ENCODE measurements at places on chromosomes 3 and 15.
A peak's percentile ranks its signal among the peaks of the same experiment; 100 is the strongest.

GRCh38 chr15:86040356-86041033 is 39.2 kb upstream of the AGBL1 start:
- DNase-seq = no peak

DNA sequence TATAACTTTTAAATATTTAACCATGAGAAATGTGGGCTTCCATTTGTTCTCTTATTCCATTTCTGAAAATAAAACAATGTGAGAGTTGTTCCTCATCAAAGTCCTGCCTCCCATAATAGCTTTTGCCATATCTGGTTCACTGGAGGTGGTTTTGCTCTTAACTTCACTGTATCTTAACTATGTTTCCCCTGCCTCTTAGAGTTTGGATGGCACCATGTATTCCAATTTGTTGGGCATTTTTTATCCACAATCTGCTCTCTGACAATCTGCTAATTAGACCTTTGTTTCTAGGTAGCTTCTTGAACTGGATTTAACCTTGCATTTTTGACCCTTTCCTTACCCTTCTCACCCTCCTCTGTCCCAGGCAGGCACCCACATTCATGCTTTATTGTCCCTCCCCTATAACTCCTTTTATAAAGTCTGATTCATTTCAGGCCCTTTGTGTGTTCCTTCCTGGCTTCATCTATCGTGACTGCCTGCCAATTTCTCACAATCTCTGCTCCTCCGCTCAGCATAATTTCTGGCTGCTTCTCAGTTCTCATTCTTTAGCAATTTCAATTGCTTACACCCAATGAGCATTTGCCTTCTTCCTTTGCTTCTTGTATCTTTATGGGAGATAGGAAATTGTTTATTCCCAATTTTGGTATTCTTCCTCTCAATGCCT is 144.2 kb upstream of the ARHGEF26 start:
- no peak for DNase-seq

GRCh38 chr3:150239766-150240165 is 168.3 kb upstream of the TSC22D2 start:
- DNase-seq = no peak

- DNase-seq = no peak
Measured at GRCh38 chr15:101357333-101357732, 62.3 kb upstream of the SNRPA1 start.

DNA sequence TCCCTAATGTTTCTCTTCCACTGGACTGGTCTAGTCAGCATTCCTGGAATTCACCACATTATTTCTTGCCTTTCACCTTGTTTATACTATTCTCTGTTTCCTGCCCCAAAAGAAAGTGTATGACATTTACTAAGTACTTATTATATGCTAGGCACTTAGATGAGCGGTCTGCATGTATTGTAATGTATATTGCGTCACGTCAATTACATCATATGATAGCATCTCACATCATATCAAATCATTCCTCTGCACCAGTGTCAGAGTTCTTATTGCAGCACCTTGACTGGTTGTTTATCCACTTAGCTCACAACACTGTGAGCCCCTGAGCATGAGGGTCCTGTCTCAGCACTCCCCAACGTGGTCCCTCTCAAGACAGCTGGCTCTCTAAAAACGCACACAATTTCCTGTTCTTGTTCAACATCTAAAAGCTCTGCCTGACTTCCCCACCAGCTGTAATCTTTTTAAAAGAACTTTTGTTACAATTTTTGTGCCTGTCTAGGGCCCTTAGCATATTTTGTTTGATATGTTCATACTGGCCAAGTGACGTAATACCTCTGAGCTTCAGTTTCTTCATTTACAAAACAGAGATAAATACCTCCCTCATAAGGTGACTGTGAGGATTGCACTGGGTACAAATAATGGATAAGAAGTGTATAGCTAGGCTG is 58.8 kb downstream of the ARHGAP31 start:
- DNase-seq = no peak

GRCh38 chr3:186965141-186965879 is 35.0 kb downstream of the ST6GAL1 start:
- no peak for DNase-seq

DNA sequence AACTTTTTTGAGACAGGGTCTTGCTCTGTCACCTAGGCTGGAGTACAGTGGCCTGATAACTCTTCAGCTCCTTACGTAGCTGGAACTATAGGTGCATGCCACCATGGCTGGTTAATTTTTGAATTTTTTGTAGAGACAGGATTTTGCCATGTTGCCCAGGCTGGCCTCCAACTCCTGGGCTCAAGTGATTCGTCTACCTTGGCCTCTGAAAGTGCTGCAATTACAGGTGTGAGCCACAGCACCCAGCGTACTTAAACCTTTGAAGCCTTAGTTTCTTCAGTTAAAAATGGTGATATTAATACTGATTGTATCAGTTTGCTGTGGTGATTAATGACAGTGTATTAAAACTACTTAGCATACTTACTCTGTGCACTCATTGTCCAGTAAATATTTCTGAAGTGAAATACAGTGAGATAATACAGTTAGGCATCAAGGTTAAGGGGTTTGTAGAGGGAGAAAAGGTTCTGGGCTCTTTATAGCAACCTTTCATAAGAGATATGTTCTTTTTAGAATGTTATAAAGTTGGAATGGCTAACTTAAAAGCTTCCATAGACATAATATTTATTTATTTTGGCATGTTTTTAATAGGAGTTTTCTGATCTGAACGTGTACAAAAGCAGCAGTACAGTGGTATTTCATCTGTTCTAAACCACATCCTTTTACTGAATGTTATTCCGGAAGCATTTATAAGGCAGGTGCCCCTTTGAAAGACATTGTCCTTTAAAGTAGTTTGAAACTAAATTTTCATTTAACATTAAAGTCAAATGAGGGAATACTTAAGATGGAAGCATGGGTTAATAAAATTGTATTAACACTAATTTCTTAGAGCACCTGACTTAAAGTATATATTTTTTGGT is 23.6 kb downstream of the NCK1 start:
- DNase-seq = no peak

DNA sequence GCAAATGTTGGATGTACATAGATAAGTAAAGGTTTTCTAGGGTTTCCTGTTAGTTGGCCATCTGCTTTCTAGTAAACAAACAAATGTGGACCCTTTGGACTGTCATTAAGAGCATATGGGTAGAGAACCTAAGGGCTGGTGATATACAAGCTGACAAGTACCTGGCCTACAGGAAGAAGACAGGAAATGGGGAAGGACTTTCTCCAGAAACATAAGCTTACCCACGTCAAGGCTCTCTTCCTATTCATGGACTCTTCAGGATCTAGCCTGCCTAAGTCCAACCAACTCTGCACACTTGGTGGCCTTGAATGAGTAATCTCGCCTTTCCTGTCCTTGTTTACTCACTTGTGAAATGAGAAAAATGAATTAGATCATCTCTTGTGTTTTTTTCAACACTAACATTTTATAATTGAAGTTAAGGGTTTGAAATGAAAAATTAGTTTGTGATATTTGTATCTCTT is 22.2 kb upstream of the GOLIM4 start:
- no peak for DNase-seq

DNA sequence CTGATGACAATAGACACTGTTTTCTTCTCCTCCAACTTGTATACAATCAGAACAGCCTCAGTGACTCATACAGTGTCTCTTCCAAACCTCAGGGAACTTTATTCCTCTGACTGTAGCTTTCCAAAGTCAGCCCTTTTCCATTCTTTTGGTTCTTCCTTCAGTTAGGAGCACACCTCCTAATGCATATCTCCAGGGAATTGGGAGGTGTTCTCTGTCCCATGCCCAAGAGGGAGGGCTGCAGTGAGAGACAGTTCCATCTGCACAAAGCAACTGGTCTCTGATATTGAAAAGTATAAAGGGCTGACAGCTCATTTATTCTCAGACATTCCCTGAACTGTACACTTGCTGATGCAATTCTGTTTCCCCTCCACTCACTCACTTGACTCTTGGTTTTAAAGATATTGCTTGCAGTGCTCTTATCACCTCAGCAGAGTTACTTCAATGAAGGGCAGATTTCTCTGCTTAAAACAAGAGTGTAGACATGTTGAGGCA is 337.8 kb upstream of the TBC1D5 start:
- DNase-seq = no peak

GRCh38 chr3:21392526-21392925 is 358.5 kb downstream of the ZNF385D start:
- no peak for DNase-seq

- DNase-seq = no peak
Measured at GRCh38 chr15:48630245-48630644, 15.3 kb downstream of the FBN1 start.

GRCh38 chr3:193590088-193590856 is 2.7 kb upstream of the OPA1 start:
- DNase-seq = no peak

DNA sequence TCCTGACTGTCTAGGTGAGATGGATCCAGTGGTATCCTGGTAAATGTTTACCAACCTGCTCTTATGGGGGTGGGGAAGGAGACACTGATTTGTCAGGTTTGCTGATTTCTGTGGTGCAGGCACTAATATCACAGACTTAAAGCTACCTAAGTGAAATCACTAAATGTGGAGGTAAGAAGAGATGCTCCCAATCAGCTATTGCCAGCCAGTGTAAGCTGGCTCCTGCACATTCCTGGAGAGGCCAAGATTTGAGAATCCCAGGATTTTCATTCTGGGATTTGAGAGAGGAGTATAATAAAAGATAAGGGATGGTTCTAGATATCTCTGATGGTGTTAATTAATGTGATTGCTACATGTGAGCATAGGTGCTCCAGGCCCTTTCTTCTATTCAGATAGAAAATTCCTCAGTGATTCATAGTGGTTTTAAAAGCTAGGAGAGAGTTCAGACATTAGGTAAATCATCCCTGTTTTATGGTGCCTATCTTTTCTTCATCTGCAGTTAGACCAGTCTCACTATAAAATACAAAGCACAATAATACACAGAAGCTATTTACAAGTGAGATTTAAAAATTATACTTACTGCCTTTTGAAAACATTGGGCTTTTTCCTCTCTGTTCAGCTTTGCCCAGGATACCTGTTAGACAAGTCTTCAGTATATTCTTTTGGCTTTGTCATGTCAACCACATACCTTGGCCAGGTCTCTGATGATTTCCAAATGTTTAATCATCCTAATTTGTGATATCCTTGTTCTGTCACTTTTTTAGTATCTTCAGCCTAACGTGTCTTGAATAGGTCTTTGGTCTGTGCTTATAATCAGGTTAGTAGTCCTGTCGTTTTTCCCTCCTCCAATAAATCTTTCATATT is 90.9 kb downstream of the MBNL1 start:
- DNase-seq = no peak

GRCh38 chr15:77033729-77034671 is 36.9 kb downstream of the TSPAN3 start:
- peak; percentile 1 for DNase-seq

- DNase-seq = no peak
Measured at GRCh38 chr3:148203297-148204010, 494.2 kb upstream of the AGTR1 start.

GRCh38 chr15:74345051-74345450 is 22.4 kb downstream of the CYP11A1 start:
- no peak for DNase-seq

DNA sequence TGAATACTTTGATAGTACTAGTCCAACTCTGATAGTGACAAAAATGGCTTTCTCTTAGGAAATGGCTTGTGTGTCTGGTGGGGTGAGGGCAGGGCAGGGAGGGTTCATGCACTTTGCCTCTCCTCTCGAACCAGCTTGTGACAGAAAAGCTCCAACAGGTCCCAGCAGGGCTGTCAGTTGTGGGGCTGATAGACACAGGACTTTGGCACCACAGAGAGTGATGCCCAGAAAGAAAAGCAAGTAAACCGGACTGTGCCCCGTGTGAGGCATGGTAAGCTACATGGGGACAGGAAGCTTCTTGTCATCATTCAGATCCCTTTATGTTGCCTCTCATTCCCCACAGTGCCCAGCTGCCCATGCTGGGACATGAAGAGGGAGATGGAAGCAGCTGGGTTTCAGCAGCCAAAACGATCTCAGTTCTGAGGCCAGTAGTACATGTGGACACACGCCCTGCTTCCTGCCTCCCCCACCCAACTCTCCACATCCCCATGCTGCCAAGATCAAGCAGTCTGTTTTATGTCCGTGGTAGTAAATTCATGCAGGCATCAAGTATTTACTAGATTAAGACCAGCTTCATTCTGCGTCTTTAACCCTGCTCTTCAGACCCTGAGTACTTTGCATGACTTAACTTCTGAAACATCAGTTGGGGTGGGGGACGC is 29.7 kb upstream of the LIPC start:
- DNase-seq = no peak

- DNase-seq = no peak
Measured at GRCh38 chr3:194685065-194685717, 492 bp upstream of the FAM43A start.

DNA sequence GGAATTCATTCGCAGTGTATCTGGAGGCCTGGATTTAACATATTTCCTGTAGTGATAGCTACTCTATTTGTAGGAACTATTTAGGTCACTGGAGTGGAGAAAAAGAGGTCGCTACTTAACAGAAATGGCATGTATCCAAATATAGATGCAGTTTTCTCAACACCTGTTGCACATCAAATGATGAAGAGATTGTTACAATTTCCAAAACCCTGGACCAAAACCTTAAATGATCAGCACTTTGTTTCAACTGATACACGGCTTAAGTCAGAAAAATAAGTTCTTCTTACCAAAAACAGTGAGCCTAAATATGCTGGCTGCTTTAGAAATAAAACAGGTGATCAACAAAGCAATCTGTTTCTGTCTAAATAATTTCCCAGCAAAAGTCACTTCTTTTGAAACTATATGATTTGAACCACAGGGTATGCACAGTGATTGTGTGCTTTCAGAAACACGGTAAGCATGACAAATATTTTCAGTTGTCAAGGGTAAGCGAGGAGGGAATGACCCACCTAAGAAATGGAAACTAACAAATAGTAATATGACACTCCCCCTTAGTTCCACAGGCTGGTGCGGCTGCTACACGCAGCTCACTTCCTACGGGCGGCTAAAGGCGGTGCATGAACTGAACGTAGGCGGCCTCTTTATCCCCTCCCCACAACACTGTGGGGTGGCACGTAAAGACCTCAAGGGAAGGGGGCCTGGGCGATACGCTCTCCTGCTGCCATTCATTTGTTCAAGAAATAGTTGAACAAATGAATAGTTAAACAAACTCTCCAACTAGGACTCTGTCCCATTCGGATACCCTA is 1.1 kb downstream of the EHD4 start:
- peak; percentile 76 for DNase-seq

GRCh38 chr15:65337436-65338070 is 33.1 kb downstream of the RNU5B-1 start:
- DNase-seq = no peak

GRCh38 chr15:71396536-71397125 is 281.4 kb downstream of the THSD4 start:
- DNase-seq = no peak

GRCh38 chr3:131699001-131699400 is 196.2 kb upstream of the MRPL3 start:
- no peak for DNase-seq

DNA sequence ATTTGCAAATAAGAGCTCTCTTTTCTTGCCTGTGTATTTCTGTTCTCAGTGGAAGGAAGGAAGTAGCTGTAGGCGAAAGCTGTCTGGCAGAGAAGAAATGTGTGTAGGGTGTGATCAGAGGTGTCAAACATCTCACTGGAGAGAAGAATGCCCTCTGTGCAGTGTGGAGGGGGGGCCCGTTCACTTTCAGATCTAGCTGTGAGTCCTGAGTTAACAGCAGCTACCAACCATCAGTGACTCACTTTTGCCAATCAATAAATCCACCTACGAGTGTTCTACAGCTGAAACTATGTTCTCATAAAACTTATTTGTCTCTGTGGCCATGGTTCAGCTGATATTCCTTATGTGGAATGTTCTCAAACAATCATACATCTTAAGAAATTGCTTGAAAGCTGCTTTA is 103.7 kb downstream of the FRMD4B start:
- peak; percentile 77 for DNase-seq

- DNase-seq = no peak
Measured at GRCh38 chr3:15341030-15341726, 8.8 kb upstream of the SH3BP5 start.

- DNase-seq = no peak
Measured at GRCh38 chr3:192122832-192123594, 604.3 kb downstream of the FGF12 start.

Data from stimulated activated CD4-positive, alpha-beta T cell treated with anti-CD3 and anti-CD28 coated beads, Interleukin-2, amount 100 ng/mL, for 24 hours (primary cell).